ENCODE measurements at places on chromosomes 5 and 9. TPM values are rescaled to one million over a fixed set of nuclear protein-coding genes. Genes with fewer than 3 reads are reported as not detected.

AQP3 gene
- 114 TPM for total RNA-seq

ANXA2R gene
- 61.4 TPM for total RNA-seq

SLC34A1 gene
- total RNA-seq: 0.29 TPM

TTF1 gene
- 26.0 TPM for total RNA-seq

NTRK2 gene
- not detected for total RNA-seq

TMEFF1 gene
- total RNA-seq: not detected

DAB2IP gene
- total RNA-seq: not detected

LMX1B gene
- not detected for total RNA-seq

HK3 gene
- 0.23 TPM for total RNA-seq

OGN gene
- total RNA-seq: not detected

TPPP gene
- 0.08 TPM for total RNA-seq

DNA sequence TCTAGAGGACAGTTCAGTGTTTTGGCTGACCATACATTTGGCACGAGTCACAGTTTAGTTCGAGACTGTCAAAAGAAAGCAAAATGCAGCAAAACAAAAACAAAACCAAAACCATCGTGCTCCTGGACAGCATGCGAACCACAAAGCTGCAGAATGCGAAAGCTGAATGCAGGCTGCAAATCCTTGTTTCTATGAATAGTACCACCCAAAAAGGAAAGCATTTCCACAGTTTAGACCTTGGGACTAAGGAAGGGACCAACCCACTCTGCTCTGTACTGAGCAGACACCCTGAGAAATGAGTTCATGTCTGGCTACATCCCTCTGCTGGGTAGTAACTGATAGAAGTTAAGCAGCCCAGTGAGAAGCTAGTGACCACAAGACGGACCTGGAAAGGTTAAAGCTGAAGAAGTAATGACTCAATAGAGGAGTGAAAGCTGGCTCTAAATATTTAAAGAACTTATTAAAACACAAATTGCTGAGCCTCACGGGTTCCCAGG lies 3.9 kb downstream of the GCNT4 start:
- no peak for DNase-seq
- H3K4me1 ChIP-seq: peaks cover 49% of the 10 kb centered on the region
- H3K36me3 ChIP-seq: peaks cover 41% of the 10 kb centered on the region
- H3K27ac ChIP-seq: no peak overlapping the region

GRCh38 chr9:84450029-84450428 lies 109.5 kb upstream of the SLC28A3 start:
- H3K4me1 ChIP-seq: no peaks in the 10 kb centered on the region
- H3K27ac ChIP-seq: no peak overlapping the region
- DNase-seq: no peak

- DNase-seq: no peak
- no peaks in the 10 kb centered on the region for H3K4me1 ChIP-seq
- H3K27ac ChIP-seq: no peak overlapping the region
- H3K27me3 ChIP-seq: no peaks in the 10 kb centered on the region
Measured at GRCh38 chr9:22148876-22149637, 140.0 kb upstream of the CDKN2B start.

- H3K27me3 ChIP-seq: no peaks in the 10 kb centered on the region
- H3K36me3 ChIP-seq: no peaks in the 10 kb centered on the region
- no peak for DNase-seq
- no peaks in the 10 kb centered on the region for H3K4me1 ChIP-seq
- no peak overlapping the region for H3K27ac ChIP-seq
Measured at GRCh38 chr5:136066661-136067271, 38.0 kb downstream of the TGFBI start.

DNA sequence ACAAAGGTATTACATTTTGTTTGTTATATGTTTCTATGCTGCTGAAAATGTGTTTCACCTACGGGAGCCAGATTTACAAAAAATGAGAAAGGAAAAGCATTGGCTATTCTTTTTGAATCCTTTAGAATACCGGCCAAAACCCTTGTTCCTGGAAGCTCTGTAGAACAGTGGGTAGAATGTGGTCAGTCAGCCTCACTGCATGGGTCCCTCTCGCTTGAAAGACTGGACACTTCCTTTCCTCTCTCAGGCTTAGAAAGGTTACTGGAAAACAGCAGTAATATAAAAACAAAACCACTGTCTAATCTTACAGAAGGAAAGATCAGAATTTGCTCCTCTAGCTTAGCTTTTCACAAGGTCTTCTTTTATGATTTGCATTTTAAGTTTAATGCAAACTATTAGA lies 45.1 kb downstream of the OSTF1 start:
- H3K36me3 ChIP-seq: peaks cover 10% of the 10 kb centered on the region
- peak overlapping the region; percentile 32 for H3K27ac ChIP-seq
- no peak for DNase-seq
- H3K4me3 ChIP-seq: no peak overlapping the region
- H3K27me3 ChIP-seq: no peaks in the 10 kb centered on the region
- H3K4me1 ChIP-seq: peaks cover 8% of the 10 kb centered on the region

GRCh38 chr5:150406103-150406722 lies 6.5 kb downstream of the CD74 start:
- peaks cover 23% of the 10 kb centered on the region for H3K4me1 ChIP-seq
- H3K27me3 ChIP-seq: no peaks in the 10 kb centered on the region
- no peak for DNase-seq

- no peaks in the 10 kb centered on the region for H3K27me3 ChIP-seq
- H3K27ac ChIP-seq: peak within 1 kb of the TSS; percentile 94
- H3K4me3 ChIP-seq: peak within 1 kb of the TSS; percentile 100
Measured at GRCh38 chr9:132670457-132671391, at the start of gene GTF3C4. TSS of gene GTF3C4 (plus strand) at chr9:132670464. CDS start at chr9:132670599, 135 bp downstream.

GRCh38 chr5:98705841-98706240 lies 67.6 kb upstream of the RGMB start:
- no peaks in the 10 kb centered on the region for H3K4me1 ChIP-seq
- no peaks in the 10 kb centered on the region for H3K27me3 ChIP-seq
- no peak for DNase-seq
- H3K4me3 ChIP-seq: no peak overlapping the region
- H3K36me3 ChIP-seq: no peaks in the 10 kb centered on the region

GRCh38 chr5:35312267-35312666 lies 82.0 kb upstream of the PRLR start:
- H3K27ac ChIP-seq: no peak overlapping the region
- H3K36me3 ChIP-seq: no peaks in the 10 kb centered on the region
- DNase-seq: no peak

GRCh38 chr5:160434022-160434531 lies 12.4 kb downstream of the PTTG1 start:
- no peak overlapping the region for H3K4me3 ChIP-seq
- no peaks in the 10 kb centered on the region for H3K36me3 ChIP-seq
- no peaks in the 10 kb centered on the region for H3K27me3 ChIP-seq
- no peaks in the 10 kb centered on the region for H3K4me1 ChIP-seq
- no peak overlapping the region for H3K27ac ChIP-seq

DNA sequence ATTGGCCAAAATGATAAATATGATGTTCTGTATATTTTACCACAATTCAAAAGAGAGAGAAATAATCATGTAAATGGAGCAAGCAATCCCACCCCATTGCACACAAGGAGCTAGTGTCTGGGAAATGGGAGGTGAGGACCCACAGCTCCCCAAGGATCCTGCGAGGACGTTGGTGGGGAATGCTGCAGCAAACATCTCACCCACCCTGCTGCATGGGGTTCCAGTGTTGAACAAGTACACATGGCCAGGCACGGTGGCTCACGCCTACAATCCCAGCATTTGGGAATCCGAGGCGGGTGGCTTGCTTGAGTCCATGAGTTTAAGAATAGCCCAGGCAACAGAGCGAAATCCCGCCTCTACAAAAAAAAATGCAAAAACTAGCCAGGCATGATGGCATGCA lies 29.0 kb downstream of the STK10 start:
- H3K27ac ChIP-seq: peak overlapping the region; percentile 27
- H3K4me1 ChIP-seq: peaks cover 31% of the 10 kb centered on the region
- no peak for DNase-seq
- no peak overlapping the region for H3K4me3 ChIP-seq

GRCh38 chr5:165149431-165149830 lies 1644.0 kb downstream of the MAT2B start:
- H3K36me3 ChIP-seq: no peaks in the 10 kb centered on the region
- no peaks in the 10 kb centered on the region for H3K4me1 ChIP-seq
- H3K27ac ChIP-seq: no peak overlapping the region
- no peak overlapping the region for H3K4me3 ChIP-seq
- DNase-seq: no peak

Data from naive thymus-derived CD4-positive, alpha-beta T cell (primary cell).